Activated CD4-positive, alpha-beta T cell treated with anti-CD3 and anti-CD28 coated beads for 48 hours (primary cell): ENCODE measurements at places on chromosomes 6 and 20.

- DNase-seq = no peak
Measured at GRCh38 chr6:84421031-84421430, 193.6 kb upstream of the CEP162 start.

DNA sequence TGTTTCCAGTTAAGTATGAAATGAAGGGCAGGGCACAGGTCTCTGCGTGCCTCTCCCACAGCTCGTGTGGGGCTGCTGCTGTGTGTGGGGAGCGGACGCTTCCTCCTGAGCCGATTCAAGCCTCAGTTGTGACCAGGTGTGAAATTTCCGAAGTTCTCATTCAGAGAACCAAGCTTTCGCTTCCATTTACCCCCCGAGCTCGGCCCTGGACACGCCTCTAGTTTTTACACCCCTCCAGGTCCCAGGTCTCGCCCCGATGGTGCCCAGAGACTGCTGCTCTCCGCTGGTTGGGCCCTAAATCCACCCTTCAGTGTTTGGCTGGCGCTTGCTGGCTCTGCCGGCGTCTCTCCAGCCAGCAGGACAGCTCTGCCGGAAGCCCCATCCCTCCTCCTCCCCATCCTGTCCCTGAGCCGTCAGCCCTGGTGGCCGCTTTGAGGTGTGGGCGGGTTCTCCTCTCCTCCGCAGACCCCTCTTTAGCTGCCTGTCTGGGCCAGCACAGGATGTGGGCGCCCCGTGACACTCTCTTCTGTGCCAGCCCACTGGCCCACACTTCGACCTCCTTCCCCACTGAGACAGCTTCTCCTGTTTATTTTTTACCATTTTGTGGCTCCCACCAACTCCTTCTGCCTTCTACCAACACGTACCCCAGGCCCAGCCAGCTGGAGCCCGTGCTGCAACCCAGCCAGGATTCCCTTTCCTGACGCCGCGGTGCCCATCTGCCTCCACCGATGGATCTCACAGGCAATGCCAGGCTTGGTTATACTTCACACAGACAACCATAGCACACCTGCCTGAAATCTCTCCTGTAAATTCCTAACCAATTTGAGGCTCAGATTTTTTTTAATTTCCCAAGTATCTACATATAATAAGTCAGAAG lies 142.8 kb downstream of the DLL1 start:
- DNase-seq = peak; percentile 59

GRCh38 chr6:104226790-104227446 lies 632.8 kb downstream of the HACE1 start:
- DNase-seq = no peak

- DNase-seq = peak; percentile 38
Measured at GRCh38 chr20:34074101-34074760, 37.8 kb downstream of the EIF2S2 start.

- no peak for DNase-seq
Measured at GRCh38 chr6:14472986-14473337, 355.4 kb downstream of the CD83 start.

DNA sequence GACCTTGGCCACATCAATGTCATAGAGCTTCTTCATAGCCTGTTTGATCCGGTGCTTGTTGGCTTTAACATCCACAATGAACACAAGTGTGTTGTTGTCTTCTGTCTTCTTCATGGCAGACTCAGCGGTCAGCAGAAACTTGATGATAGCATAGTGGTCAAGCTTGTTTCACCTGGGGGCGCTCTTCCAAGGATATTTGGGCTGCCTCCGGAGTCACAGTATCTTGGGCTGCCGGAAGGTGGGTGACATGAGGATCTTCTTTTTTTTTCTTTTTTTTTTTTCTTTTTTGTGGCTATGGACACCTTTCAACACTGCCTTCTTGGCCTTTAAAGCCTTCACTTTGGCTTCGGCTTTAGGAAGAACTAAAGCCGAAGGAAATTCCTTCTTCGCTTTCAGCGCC lies 244.6 kb downstream of the GJA1 start:
- DNase-seq = no peak

- DNase-seq = no peak
Measured at GRCh38 chr6:107493158-107494057, 3.5 kb downstream of the SOBP start.

- DNase-seq = no peak
Measured at GRCh38 chr6:38239719-38240451, 399.8 kb downstream of the BTBD9 start.

GRCh38 chr20:16569246-16570153 lies 3.7 kb downstream of the KIF16B start:
- no peak for DNase-seq

DNA sequence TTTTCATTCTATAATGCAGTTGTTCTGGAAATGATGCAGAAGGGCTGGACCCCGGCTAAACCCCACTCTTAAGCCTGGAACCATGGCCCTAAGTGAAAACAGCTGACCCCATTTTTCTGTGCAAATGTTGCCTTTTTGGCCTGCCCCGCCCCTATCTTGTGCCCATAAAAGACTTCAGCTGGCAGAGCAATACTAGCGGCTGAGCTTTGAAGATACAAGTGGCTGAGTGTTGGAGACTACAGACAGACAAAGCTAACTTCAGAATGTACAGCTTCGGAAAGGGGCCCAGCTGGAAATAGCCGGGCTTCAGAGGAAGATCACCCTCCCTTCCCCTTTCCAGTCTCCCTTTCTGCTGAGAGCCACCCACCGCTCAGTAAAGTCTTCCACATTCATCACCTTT lies 258.6 kb upstream of the SPTLC3 start:
- DNase-seq = no peak

DNA sequence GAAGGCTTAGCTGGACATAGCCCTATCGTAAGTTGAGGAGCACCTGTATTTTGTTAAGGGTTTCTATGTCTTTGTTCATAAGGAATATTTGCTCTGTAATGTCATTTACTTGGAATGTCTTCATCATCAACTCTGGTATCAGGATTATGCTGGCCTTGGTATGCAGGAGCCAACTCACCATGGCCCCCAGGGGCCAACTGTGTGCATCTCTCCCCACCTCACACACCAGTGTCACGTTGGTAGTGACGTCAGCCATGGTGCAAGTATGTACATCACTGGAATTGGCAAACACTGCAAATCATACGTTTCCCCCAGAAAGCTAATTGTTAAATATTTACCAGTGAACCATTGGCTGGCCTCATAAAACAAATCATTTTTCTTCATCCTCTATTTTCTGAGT lies 70.8 kb downstream of the YTHDF1 start:
- DNase-seq = no peak

DNA sequence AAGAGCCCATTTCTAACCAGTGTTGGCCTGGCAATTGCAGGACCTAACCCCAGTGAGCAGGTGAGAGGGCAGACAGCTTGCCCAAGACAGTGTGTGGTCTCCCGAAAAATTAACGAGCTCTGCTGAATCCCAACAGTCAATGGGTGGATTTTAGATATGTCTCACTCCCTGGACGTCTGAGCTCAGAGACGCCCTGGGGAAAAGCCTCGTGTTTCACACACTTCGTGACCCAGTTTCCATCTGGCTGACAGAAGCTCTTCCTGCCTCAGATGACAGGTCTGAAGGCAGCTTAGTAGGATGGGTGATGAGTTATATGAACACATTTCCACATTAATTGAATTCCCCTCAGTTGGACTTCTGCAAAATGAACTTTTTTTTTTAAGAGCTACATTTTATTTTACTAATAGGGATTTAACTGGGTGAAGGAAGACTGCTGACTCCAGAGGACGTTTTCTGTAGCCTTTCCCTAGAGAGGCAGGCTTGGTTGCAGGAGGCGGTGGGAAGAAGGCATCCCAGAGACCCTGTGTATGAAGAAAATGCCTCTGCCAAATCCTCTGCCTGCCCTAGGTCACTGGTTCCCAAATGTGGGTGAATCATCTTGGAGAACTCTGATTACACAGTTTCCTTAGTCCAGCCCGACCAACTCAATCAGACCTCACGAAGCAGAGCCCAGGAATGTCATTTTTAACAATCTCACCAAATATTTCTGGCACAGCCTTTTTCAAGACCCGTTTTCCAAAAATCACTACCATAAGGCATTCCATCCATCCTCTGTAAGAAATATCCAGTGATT lies 71.7 kb upstream of the LY86 start:
- DNase-seq = no peak
